Retinal pigment epithelial cell (primary cell): ENCODE measurements at places on chromosomes 16 and 17.

- no peak for DNase-seq
Measured at GRCh38 chr16:10859658-10860057, 17.3 kb upstream of the CIITA start.

GRCh38 chr17:77906377-77906871, 52.1 kb upstream of the TNRC6C start:
- no peak for DNase-seq

- DNase-seq, result no peak
Measured at GRCh38 chr17:39826334-39826733, 37.8 kb downstream of the IKZF3 start.

DNA sequence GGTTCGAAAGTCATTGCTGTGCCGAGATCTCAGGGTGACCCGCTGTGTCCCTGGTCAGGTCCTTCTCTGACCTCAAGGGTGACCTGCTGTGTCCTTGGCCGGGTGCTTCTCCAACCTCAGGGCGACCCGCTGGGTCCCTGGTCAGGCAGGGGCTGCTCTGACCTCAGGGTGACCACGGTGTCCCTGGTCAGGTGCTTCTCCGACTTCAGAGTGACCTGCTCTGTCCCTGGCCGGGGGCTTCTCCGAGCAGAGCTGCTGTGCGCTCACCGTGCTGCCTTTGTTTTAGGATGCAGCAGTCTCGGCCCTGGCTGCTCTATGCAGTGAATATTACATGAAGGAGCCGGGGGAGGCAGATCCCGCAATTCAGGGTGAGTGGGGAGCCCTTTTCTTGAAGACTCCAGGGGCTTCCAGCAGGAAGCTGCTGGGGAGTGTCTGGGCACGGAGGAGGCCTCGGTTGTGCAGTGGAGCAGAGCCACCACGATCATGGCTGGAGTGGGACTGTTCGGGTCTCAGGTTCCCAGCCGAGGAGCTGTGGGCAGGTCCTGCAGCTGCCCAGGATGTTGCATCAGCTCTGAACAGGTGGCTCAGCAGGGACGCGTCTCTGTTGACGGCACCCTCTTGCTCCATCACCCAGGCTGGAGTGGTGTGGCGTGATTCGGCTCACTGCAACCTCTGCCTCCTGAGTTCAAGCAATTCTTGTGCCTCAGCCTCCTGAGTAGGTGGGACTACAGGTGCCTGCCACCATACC, 83.7 kb upstream of the ZNF750 start:
- DNase-seq, result no peak

DNA sequence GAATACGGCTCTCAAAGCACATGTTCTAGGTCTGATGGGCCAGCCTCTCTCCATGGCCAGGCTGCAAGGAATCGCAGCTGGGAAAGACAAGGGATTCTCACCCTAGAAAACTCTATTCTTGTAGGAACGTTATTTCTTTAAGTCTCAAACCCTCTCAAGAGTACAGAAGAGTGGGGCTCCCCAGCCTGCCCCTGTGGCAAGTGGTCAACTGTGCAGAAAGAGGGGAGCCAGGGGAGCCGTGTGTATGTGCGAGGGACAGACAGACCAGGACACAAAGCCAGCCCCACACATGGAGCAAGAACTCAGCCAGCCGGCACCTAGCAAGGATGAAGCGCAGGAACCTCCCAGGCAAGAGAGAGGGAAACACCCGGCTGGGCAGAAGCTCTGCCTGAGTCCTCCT, 16.4 kb downstream of the KIFC3 start:
- no peak for DNase-seq

DNA sequence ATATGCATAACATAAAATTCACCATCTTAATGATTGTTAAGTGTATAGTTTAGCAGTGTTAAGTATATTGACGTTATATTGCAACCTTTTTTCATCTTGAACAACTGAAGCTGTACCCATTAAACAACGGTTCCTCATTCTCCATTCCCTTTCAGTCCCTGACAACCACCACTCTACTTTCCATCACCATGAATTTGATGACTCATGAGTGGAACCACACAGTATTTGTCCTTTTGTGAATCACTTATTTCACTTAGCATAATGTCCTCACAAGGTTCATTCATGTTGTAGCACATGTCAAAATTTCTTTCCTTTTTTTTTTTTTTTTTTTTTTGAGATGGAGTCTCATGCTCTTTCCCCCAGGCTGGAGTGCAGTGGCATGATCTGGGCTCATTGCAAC, 46.0 kb downstream of the HOXB1 start:
- DNase-seq, result no peak

GRCh38 chr16:2194166-2194834, 2.1 kb downstream of the CASKIN1 start:
- peak; percentile 28 for DNase-seq

GRCh38 chr17:37100231-37100630, 151.5 kb downstream of the AATF start:
- DNase-seq, result no peak

- no peak for DNase-seq
Measured at GRCh38 chr17:64042700-64043485, 22.5 kb upstream of the ICAM2 start.

GRCh38 chr16:79155904-79156303, 444.6 kb downstream of the MAF start:
- DNase-seq, result no peak

GRCh38 chr16:49923411-49923810, 67.5 kb upstream of the ZNF423 start:
- no peak for DNase-seq

GRCh38 chr16:25155553-25156460, 44.3 kb downstream of the LCMT1 start:
- no peak for DNase-seq

DNA sequence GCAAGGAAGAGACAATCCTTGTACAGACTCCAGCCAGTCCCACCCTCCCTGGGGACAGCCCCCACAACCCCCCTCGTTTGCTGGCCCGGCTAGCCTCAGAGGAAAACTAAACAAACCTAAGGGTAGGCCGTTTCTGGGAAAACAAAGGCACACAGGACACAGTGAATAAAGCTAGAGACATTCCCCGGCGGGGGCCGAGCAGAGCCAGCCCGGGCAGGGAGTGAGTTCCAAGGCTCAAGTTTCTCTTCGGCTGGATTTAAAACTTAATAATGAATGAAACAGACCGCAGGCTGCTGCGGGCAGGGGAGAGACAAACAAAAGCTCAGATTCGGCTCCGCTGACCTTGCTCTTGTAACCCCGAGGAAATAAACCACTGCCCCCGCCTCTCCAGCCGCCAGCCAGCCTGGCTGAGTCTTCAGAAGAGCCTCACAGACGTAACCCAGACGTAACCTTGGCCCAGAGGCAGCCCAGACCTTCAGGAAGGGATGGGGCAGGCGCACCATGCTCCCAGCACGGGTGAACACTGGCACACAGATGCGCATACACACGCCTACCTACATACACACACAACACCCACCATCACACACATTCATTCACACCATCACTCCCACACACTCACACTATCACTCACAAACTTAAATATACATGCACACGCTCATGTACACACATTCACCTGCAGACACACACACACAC, 216.0 kb downstream of the ZNF423 start:
- DNase-seq, result no peak

DNA sequence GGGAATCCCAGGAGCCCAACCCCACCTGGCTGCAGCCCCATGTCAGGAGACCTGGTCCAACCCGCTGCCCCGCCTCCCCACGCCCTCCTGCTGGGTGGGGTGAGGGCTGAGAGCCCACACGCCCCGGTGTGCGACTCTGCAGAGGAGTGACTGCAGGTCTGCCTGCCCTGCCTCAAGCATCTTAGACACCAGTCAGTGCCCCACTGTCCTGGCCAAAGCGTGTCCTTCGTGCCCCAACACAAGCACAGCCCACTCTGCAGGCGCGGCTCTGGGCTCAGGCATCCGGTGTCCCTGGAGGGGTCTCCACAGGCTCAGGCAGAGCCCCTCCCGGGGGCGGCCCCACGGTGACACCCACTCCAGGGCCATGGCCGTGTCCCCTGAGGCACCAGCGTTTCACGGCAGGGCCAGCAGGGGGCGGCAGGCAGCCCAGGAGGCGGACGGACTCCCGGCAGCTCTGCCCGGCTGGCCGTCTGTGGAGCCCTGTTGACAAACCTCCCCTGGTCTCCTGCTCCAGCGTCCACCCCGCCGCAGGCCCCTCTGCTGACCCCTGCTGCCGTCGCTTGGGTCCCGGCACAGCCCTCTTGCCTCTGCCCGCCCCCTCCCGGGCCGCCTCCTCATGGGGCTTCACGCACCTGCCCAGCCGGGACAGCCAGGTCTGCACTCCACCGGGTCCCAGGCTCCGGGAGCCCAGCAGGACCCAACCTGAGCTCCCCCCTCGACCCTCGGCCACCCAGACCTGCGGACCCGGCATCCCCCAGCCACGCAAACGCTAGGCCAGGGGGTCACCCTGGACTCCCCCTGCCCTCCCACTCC, 8.6 kb upstream of the UBE2I start:
- DNase-seq, result no peak

- DNase-seq, result no peak
Measured at GRCh38 chr17:67378454-67379250, 1.6 kb downstream of the PITPNC1 start.

DNA sequence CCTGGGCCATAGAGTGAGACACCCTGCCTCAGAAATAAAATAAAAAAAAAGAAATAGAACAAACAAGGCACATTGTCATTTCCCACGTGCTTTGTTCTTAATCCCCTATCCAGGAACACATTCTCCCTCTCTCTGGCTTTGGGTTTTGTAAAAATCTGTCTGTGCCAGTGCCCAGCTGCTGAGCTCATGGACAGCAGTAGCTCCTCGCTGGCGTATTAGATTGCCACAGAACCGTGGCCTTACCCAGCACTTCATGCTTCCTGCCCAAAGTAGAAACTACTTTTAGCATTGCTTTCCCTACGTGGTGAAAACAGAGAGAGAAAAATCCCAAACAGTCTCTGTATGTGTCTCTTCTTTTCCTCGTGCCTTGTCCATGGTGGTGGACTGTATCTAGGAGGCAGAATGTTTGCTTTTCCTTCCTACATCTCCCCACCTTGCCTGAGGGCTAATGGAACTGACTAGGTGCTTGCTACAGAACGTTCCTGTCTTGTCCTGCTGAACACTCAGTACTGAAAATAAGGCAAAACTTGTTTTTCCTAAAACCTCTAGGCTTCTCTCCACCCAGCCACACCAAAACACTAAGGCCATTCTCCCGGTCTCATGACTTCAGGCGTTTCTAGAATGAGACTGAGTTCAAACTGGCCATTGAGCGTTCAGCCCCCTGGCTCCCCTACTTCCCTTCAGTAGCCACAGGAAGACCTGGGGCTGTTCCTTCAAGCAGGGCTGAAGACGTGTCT, 26.1 kb downstream of the MNT start:
- DNase-seq, result no peak

GRCh38 chr17:71176928-71177443, 943.8 kb upstream of the SOX9 start:
- no peak for DNase-seq

GRCh38 chr17:7444682-7445618, at the start of gene CHRNB1:
TSS of gene CHRNB1 (plus strand) at chr17:7445061. CDS start at chr17:7445128, 67 bp downstream.
- DNase-seq, result no peak

DNA sequence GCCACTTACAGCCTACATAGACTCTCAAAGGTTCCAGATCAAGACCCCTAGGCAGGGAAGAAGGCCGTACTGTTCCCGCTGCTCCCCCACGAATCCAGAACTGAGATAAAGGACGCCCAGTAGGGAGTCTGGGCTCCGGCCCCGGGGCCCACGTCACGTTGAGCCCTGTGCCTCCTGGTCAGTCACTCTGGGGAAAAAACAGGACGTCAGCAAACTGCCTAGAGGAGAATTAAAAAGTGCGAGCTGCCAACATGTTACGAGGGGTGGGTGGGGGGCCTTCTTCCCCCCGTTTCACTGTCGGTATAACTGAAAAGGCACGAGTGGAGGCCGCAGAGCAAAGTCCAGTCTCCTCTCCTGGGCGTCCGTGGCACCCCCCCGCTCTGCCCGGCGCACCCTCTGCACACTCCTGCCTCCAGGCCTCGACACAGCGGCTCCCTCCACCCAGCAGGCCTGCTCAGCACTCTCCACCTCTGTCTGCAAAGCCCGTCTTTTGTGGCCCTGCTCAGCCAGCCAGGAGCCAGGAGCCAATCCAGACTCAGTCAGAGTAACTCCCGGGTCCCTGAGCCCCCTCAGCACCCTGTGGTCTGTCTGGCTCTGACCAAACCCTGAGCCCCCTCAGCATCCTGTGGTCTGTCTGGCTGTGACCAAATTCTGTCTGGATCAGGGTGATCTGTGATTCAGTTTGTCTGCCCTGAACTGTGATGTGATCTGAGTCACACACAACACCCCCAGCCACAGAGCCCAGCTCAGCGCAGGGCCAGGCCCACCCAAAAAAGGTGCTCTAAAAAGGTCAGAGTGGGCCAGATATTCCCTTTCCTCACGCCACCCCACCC, 6.2 kb downstream of the ITGAE start:
- peak; percentile 45 for DNase-seq

GRCh38 chr16:84568066-84568465, 49.8 kb downstream of the COTL1 start:
- no peak for DNase-seq

DNA sequence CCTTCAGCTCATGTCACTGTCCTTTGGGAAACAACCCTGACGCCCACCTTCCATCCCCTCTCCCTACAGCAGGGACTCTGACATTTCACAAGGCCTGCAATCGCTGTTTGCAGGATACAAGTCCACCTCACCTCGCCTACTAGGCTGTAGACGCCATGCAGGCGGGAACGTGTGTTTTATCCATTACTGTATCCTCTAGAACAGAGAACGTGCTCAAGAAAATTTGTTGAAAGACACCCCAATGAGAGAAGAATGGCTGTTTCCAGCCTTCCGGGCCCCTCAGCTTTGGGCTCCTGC, 1.5 kb upstream of the TTYH2 start:
- DNase-seq, result no peak

- no peak for DNase-seq
Measured at GRCh38 chr17:33602981-33603380, 309.9 kb upstream of the ASIC2 start.

GRCh38 chr17:32873114-32873513, 3.8 kb downstream of the MYO1D start:
- no peak for DNase-seq

GRCh38 chr17:50046667-50047066, 9.2 kb upstream of the ITGA3 start:
- DNase-seq, result no peak

DNA sequence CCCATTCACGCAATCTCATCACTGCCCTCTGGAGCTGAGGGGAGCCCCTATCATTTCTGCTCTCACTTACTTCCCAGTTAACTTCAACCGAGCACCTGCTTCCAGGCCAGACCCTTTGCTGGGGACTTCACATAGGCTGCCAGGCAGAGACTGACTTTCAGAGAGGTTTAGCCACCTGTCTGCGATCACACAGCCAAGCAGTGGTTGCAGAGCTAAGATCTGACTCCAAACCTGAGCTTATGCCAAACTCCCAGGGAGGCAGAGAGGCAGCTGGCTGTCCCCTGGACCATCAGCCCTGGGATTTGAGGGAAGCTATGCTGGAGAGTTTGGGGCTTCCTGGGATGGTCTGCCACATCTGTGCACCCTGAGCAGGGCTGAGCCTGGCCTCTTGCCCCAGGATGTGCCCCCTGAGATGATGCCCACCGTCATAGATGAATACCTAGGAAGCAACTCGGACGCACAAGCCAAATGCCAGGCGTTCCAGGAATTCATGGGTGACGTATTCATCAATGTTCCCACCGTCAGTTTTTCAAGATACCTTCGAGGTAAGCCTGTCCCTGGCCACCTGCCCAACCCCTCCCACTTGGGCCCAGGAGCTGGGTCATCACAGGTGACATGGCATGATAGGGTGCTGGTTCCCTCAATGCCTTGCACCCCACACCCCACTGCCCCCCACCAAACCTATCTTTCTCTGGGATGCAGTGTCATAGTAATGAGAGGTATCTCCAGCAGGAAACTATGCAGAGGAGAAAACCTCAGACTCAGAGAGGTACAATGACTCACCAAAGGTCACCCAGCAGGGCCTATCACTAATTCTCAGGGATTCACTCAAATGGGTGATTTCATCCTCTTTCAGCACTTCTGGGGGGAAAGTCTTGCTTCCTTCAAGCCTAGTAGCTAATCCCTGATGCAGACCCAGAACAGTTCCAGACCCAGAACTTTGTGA, 10.0 kb downstream of the CES3 start:
- DNase-seq, result no peak
